ENCODE measurements at places on chromosomes 3 and 15. TPM values are rescaled to one million over a fixed set of nuclear protein-coding genes. Genes with fewer than 3 reads are reported as not detected.

Gene CRABP1
- polyA plus RNA-seq, result not detected

DNA sequence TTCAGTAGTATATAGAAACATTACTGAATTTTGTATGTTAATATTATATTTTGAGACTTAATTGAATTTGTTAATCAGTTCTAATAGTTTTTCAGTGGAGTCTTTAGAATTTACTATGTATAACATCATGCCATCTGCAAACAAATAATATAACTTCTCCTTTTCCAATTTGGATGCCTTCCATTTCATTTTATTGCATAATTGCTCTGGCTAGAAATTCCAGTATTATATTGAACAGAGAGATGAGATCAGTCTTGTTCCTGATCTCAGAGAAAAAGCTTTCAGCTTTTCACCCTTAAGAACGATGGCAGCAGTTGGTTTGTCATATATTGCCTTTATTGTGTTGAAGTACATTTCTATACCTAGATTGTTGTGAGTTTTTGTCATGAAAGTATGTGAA is 40.4 kb downstream of the OR4F15 start:
- no peaks in the 10 kb centered on the region for H3K36me3 ChIP-seq
- H3K4me1 ChIP-seq, result no peaks in the 10 kb centered on the region
- no peak overlapping the region for H3K27ac ChIP-seq
- no peaks in the 10 kb centered on the region for H3K27me3 ChIP-seq

- H3K4me3 ChIP-seq, result no peak overlapping the region
- H3K27ac ChIP-seq, result no peak overlapping the region
- peaks cover 6% of the 10 kb centered on the region for H3K4me1 ChIP-seq
Observed at GRCh38 chr3:155736381-155736780, 8.5 kb downstream of the PLCH1 start.

GRCh38 chr3:129005526-129006303 is 4.6 kb downstream of the EFCC1 start:
- no peaks in the 10 kb centered on the region for H3K36me3 ChIP-seq
- H3K27me3 ChIP-seq, result peaks cover 8% of the 10 kb centered on the region
- H3K27ac ChIP-seq, result no peak overlapping the region

GRCh38 chr3:77281721-77282120 is 241.8 kb downstream of the ROBO2 start:
- no peaks in the 10 kb centered on the region for H3K4me1 ChIP-seq
- H3K27me3 ChIP-seq, result no peaks in the 10 kb centered on the region
- DNase-seq, result no peak
- no peaks in the 10 kb centered on the region for H3K36me3 ChIP-seq
- no peak overlapping the region for H3K27ac ChIP-seq

Gene ACAN
- not detected for polyA plus RNA-seq

GRCh38 chr3:12953201-12953995 is 112.0 kb upstream of the RPL32 start:
- peaks cover 28% of the 10 kb centered on the region for H3K4me1 ChIP-seq
- H3K36me3 ChIP-seq, result no peaks in the 10 kb centered on the region
- H3K4me3 ChIP-seq, result no peak overlapping the region
- H3K27ac ChIP-seq, result no peak overlapping the region
- H3K27me3 ChIP-seq, result no peaks in the 10 kb centered on the region

GRCh38 chr3:42979044-42979972 is at the start of gene GASK1A:
GASK1A (plus strand) TSS chr3:42979311; CDS start chr3:42979643, 332 bp downstream.
- H3K4me3 ChIP-seq, result no peak within 1 kb of the TSS
- H3K4me1 ChIP-seq, result no peaks in the 10 kb centered on the region
- no peaks in the 10 kb centered on the region for H3K36me3 ChIP-seq
- DNase-seq, result no peak
- peaks cover 5% of the 10 kb centered on the region for H3K27me3 ChIP-seq
- no peak within 1 kb of the TSS for H3K27ac ChIP-seq

Gene CTXND1
- polyA plus RNA-seq, result not detected

Gene DUOX1
- polyA plus RNA-seq, result 2.1 TPM

GRCh38 chr3:182364723-182365650 is 428.3 kb upstream of the ATP11B start:
- H3K4me1 ChIP-seq, result no peaks in the 10 kb centered on the region
- no peaks in the 10 kb centered on the region for H3K27me3 ChIP-seq
- no peak overlapping the region for H3K27ac ChIP-seq
- H3K36me3 ChIP-seq, result no peaks in the 10 kb centered on the region
- no peak overlapping the region for H3K4me3 ChIP-seq

Gene SPSB4
- not detected for polyA plus RNA-seq

DNA sequence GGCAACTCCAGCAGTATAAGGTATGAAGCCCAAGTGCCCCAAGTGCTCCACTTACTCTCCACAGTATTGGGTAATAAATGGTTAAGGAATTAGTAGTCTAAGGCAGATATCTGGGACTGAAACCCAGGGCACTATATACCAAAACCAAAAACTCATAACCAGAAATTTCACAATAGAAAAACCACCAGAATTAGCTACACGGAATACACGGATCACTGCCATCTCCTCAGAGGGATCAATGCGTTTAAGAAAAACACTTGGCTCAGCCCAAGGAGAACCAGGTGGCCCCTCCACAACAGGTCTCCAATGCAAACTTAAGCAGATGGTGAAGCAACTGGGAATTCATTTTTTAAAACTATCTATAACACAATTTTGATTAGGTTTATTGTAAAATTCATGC is 83.6 kb downstream of the FAIM start:
- no peaks in the 10 kb centered on the region for H3K27me3 ChIP-seq
- no peak overlapping the region for H3K27ac ChIP-seq
- H3K4me3 ChIP-seq, result no peak overlapping the region
- peaks cover 8% of the 10 kb centered on the region for H3K4me1 ChIP-seq
- no peaks in the 10 kb centered on the region for H3K36me3 ChIP-seq
- no peak for DNase-seq

Gene RHOV
- 8.9 TPM for polyA plus RNA-seq

Gene IL5RA
- 0.13 TPM for polyA plus RNA-seq

DNA sequence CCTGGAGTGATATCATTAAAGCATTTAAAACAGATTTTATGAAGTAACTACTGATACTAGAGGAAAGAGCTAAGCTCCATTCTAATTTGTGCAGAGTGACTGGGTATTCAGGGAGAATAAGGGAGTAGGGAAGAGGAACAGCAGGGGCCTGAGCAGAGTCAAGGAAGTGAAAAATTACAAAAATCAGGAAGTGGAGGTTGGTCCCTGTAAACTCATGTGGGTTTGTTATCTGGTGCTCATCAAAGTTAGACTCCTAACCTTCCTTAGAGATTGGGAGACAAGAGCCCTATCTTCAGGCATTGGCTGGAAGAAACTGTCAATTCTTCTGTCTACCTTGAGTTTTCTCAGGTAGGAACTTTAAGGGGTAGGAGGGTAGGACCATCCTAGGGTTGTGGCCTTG is 82.5 kb downstream of the NEK11 start:
- H3K27ac ChIP-seq, result no peak overlapping the region
- H3K4me1 ChIP-seq, result no peaks in the 10 kb centered on the region
- no peaks in the 10 kb centered on the region for H3K27me3 ChIP-seq
- H3K36me3 ChIP-seq, result no peaks in the 10 kb centered on the region
- no peak overlapping the region for H3K4me3 ChIP-seq

- no peak overlapping the region for H3K4me3 ChIP-seq
- H3K27ac ChIP-seq, result no peak overlapping the region
- no peak for DNase-seq
- H3K4me1 ChIP-seq, result peaks cover 4% of the 10 kb centered on the region
Observed at GRCh38 chr3:99856437-99857220, 39.0 kb downstream of the CMSS1 start.

DNA sequence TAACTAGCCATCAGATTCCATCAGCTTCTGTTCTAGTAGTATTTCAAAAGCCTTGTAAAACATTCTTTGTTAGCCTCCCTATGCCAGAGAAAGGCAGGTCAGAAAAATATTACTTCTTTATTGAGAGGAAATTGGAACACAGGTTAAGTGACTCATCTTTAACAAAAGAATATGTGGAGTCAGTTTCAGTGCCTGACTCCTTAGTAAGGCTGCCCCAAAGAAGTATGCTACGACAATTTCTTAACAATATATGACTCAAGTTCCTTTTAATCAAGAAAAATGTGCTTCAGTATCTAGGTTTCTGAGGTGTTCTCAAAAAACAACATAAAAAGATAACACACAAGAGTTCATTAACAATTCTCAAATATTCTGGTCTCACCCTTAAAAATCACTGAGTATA is 139.2 kb downstream of the VPS13C start:
- H3K4me3 ChIP-seq, result no peak overlapping the region
- no peaks in the 10 kb centered on the region for H3K27me3 ChIP-seq
- no peak for DNase-seq

DNA sequence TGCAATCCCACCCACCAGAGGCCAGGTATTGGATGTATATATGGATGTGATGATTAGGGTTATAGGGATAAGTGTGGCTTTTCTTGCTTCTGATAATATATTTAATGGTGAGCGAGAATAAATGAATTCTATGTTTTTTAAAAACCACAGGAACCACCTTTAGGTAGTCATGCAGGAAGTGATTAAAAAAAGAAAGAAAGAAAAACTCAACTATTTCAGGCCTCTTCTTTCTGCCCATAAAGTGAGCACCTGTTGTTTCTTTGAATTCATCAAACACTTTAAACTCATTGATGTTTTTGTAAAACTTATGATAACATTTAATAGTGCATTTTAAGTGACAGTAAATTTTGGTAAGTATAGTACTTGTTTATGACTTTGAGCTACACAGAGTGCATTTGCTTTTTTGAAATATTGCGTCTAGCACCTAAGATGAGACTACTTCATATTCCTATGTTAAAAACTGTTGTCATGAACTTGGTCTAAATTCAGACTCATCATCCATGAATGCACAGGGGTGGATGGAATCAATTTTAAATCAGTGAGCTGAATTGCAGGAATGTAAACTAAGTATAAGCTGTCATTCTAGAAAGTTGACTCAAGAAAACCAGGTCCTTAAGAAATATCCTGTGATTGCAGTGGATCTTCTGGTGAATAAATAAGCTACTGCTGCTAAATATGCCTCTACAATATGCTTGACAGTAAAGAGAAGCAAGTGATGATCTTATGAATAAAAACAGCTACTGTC is 764.4 kb upstream of the NECTIN3 start:
- no peak for DNase-seq
- no peaks in the 10 kb centered on the region for H3K27me3 ChIP-seq
- H3K4me1 ChIP-seq, result no peaks in the 10 kb centered on the region
- H3K36me3 ChIP-seq, result no peaks in the 10 kb centered on the region
- H3K27ac ChIP-seq, result no peak overlapping the region
- no peak overlapping the region for H3K4me3 ChIP-seq

- H3K4me3 ChIP-seq, result no peak overlapping the region
- H3K27ac ChIP-seq, result no peak overlapping the region
- H3K27me3 ChIP-seq, result no peaks in the 10 kb centered on the region
- DNase-seq, result no peak
Observed at GRCh38 chr3:100096866-100097265, 17.4 kb downstream of the FILIP1L start.

Gene EPHA3
- not detected for polyA plus RNA-seq

GRCh38 chr3:4755566-4755965 is 223.7 kb upstream of the BHLHE40 start:
- H3K4me1 ChIP-seq, result peaks cover 69% of the 10 kb centered on the region
- no peak for DNase-seq

DNA sequence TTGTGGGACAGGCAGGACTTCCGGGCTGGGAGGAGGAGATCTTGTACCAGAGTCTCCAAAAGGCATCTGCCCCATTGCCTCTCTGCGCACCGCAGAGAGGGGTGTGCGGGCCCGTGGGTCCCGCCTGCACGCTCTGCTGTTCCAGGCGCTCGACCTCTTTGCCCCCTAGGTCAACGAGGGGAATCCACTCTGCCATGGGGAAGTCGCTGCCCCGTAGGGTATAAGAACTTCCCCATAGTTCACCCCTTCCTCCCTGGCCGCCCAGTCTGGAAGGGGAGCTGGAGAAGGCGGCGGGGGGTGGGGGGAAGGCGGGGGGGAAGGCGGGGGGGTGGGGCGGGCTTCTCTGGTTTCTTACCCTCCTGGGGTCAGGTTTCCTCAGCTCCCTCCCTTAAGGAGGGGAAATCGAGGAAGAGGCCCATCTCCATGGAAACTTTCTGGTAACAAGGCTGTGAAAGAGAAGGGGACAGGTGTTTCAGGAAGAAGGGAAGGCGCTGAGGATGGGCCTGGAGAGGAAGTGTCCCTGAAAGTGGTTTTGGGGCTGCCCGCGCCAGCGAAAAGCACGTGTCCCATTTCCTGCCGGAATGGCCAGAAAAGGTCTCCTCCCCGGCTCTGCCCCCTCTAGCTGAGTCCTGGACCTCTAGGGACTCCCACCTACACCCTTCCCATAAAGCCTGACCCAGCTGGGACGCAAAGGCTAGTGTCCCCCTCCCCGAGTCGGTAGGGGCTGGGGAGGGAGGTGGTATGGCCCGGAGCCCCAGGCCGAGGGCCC is 27.5 kb downstream of the NR1I2 start:
- H3K4me1 ChIP-seq, result peaks cover 10% of the 10 kb centered on the region
- no peaks in the 10 kb centered on the region for H3K36me3 ChIP-seq
- H3K4me3 ChIP-seq, result peak overlapping the region; percentile 79
- H3K27me3 ChIP-seq, result no peaks in the 10 kb centered on the region
- DNase-seq, result no peak

Gene CLDN16
- polyA plus RNA-seq, result 4.2 TPM

Measured in GM12878 (cell line).